SJCRH30 (cell line): ENCODE measurements at places on chromosomes 1 and 21.

DNA sequence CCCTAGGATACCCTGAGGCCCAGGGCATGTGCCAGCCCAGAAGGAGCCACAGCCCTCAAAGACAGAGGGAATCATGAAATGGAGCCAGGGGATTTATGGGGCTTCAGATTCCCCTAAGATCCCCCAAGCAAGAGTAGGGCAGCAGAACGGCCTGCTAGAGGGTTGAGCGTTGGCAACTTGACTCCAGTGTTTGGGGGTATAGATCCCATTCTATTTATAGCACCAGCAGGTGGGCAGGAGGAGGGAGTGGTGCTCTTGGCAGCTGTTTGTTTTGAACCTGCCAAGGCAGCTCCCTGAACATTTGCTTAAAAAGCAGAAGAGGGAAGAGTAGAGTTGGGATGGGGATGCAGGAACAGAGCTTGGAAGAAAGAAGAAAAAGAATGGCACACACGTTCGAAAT is 33.7 kb downstream of the GLUL start:
- DNase-seq = peak; percentile 42

DNA sequence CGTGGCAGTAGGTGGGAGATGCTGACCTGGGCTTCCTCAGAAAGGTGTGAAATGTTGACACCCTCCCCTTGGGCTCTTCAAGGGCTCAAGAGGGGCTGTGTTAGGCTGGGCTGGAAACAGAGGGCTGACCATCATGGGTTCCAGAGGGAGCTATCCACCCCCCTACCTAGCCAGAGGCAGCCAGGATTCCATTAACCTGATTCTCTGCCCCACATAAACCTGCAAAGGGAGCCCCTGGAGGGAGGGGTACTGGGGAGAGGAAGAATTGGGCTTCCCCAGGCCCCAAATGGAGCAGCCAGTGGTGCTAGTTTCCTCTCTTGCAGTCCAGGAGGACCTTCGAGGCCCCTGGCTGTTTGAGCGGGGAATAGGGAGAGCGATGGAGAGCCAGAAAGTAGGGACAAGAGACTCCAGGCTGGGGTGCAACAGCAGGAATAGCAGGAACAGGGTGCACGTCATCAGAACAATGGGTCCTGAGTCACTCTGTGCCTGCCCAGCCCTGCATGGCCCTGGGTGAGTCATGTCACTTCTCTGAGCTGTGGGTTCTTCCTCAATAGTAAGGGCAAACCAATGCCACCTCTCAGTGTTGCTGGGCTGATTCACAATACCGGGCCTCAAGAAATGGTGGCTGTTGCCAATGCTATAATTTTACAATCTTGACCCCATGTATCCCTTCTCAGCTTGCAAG is 121.2 kb downstream of the EPHB2 start:
- DNase-seq = peak; percentile 45

DNA sequence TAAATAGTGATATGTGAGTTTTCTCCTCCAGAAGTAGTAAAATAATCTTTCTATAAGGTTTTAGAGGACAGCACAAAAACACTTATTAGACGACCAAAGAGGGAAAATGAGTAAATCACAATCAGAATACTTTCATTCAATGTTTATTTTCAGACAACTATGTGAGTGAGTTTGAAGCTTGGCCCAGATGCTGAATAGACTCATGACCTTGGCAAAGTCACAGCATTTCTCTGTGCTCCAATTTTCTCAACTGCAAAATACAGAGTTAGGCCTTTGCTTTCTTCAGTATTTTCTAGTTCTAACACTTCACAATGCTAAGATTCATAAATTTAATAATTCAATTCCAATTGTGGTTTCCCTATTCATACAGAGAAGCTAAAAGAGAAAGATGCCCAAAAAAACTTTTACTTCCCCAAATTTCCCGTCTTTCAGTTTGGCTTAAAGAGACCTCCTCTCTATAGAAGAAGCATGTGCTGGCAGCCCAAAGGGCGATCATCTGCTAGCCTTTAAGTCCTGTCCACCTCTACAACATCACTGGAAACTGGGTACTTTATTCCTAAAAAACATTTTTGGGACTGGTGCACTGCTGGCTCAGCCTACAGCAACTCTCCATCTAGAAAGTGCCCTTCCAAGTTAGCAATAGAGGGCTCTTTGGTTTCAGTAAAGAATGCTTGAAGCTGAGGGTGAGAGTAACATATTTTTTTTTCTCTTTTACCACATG is 116.8 kb upstream of the GORAB start:
- no peak for DNase-seq

GRCh38 chr1:10615932-10616671 is 141.4 kb downstream of the PEX14 start:
- no peak for DNase-seq

- DNase-seq = no peak
Measured at GRCh38 chr21:37562920-37563640, 196.5 kb downstream of the DYRK1A start.

DNA sequence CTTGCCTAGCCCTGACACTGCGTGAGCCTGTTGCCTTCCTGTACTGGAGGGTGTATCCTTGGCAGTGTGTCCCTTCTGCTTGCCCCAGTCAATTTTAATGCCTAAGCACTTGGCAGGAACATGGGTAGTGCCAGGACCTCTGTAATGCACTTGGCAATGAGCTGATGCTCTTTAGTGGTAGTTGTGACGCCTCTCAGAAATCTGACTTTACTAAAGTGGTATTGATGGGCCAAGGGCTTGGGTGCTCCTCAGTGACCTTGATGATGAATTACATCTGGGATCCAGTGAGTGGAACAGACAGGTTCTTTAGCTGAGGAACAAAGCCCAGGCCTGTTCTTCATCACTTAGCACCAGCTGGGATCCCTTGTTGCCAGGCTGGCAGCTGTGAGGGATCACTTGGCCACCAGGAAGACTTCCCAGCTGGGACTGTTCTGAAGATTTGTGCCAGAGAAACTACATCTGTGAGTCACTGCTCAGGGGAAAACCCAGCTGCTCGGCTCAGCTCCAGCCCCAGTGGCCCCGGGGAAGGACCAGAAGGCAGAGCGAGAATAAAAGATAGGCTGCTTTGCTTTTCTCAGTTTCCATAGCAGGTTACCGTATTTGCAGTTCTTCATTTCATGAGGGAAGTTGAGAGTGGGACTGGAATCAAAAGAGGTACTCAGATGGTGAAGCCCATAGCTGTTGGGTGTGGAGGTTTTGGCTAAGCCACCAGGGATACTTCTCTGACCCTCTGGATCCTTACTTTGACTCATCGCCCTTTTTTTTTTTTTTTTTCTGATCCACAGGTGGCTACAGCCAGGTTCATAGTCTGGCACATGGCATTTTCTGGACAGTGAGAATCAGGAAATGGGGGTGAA is 28.5 kb upstream of the KCNA2 start:
- DNase-seq = peak; percentile 32

GRCh38 chr1:25763493-25763892 is 36.5 kb upstream of the SELENON start:
- DNase-seq = no peak

- DNase-seq = no peak
Measured at GRCh38 chr1:238681451-238681850, 704.9 kb upstream of the CHRM3 start.

DNA sequence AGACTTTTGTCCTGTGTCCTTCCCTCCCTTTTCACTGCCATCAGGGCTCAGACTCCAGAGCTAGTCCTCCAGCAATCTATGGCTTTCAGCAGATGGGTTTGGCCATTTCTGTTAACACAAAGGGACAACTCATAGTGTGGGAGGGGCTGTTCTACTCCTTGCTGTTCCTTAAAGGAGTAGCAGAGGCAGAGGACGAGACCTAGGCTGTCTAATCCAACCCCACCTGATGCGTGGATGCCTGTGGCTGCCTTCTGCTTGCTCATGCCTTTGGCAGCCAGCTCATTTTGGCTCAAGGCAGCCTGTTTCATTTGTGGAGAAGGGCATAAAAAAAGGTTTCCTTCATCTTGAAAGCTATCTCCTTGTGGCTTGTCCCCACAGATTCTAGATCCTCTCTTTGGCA is 27.0 kb downstream of the MFSD2A start:
- DNase-seq = no peak

- DNase-seq = no peak
Measured at GRCh38 chr1:53276153-53276901, 38.0 kb upstream of the MAGOH start.

- no peak for DNase-seq
Measured at GRCh38 chr1:223776075-223776814, 63.9 kb downstream of the CAPN2 start.

DNA sequence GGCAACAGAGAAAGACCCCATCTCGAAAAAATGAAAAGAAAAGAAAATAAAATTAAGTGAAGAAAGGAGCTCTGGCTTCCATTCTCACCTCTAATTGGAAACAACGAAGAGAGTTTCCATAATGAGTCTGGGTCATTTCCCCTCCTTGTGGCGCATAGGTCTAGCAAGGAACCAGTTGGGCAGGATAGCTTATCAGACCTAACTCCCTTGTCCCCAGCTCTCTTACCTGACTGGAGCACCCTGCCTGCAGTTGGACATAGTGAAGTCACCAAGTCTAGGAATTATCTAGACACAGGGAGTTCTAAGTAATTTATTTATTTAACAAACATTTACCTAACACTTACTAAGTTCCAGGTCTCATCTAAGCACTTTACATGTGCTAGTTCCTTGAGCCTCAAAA is 63.0 kb upstream of the RAB4A start:
- no peak for DNase-seq

- DNase-seq = no peak
Measured at GRCh38 chr1:169184812-169185211, 78.3 kb downstream of the ATP1B1 start.

DNA sequence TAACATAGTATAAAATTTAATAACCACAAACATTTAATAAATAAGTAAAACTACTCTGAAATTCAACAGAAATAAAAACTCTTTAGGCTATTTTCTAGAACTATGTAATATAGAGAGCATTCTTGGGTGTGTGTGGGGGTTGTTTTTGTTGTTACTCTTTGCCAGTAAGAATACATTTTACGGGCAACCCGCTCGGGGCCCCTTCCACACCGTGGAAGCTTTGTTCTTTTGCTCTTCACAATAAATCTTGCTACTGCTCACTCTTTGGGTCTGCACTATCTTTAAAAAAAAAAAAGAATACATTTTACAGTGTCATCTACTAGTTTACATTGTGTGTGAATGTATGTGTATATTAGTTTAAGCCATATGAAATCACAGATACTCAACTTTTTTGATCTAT is 16.0 kb upstream of the GIPC2 start:
- DNase-seq = no peak

DNA sequence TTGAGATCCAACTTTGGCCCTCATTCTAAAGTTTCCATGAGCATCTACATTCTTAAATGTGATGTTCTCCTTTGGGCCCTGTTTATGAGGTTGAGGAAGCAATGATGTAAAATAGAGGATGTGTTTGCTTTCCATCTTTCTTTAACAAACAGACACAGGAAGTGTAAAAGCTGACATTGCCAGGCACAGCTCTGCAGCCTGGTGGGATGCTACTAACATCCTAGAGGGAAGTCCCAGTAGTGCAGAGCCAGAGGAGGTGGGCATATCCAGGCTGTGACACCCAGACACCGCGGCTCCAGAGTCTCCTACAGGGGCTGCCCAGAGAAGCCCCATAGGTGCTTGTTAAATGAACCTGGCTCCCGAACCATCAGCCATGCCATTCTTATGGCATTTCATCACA is 16.2 kb downstream of the OLFML2B start:
- no peak for DNase-seq

DNA sequence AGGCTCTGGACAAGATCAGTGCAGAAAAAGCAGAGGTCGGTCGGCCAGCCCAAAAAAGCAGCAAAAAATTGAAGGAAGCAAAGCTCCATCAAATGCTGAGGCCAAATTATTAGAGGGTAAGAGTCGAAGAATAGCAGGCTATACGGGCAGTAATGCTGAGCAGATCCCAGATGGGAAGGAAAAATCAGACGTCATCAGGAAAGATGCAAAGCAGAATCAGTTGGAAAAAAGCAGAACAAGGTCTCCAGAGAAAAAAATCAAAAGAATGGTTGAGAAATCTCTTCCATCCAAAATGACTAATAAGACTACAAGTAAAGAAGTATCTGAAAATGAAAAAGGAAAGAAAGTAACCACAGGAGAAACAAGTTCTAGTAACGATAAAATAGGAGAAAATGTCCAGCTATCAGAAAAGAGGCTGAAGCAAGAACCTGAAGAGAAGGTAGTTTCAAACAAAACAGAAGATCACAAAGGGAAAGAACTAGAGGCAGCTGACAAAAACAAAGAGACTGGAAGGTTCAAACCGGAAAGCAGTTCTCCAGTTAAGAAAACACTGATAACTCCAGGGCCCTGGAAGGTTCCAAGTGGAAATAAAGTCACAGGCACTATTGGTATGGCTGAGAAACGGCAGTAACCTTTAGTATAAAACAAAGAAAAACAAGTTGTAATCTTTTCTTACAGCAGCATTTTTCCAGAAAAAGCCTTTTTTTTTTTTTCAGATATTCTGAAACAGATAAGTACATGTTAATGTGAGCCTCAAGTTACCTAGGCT is 75.7 kb downstream of the PHTF1 start:
- no peak for DNase-seq

- no peak for DNase-seq
Measured at GRCh38 chr1:21704145-21704544, 35.0 kb upstream of the RAP1GAP start.

DNA sequence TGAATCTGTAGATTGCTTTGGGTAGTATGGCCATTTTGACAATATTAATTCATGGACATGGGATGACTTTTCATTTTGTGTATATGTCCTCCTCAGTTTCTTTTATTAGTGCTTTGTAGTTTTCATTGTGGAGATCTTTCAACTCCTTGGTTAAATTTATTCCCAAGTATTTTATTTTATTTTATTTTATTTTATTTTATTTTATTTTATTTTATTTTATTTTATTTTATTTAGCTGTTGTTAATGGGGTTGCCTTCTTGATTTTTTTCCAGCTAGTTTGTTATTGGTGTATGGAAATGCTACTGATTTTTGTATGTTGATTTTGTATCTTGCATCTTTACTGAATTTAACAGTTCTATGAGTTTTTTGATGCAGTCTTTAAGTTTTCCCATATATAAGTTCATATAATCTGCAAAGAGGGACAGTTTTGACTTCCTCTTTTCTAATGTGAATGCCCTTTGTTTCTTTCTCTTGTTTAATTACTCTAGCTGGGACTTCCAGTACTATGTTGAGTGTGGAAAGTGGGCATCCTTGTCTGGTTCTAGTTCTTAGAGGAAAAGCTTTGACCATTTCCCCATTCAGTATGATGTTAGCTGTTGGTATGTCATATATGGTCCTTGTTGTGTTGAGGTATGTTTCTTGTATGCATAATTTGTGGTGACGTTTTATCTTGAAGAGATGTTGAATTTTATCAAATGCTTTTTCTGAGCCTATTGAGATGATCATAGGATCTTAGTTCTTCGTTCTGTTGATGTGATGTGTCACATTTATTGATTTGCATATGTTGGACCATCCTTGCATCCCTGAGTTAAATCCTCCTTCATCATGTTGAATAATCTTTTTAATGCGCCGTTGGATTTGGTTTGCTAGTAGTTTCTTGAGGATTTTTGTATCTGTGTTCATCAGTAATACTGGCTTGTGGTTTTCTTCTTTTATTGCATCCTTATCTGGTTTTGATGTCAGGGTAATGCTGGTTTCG is 14.3 kb downstream of the CEPT1 start:
- no peak for DNase-seq

DNA sequence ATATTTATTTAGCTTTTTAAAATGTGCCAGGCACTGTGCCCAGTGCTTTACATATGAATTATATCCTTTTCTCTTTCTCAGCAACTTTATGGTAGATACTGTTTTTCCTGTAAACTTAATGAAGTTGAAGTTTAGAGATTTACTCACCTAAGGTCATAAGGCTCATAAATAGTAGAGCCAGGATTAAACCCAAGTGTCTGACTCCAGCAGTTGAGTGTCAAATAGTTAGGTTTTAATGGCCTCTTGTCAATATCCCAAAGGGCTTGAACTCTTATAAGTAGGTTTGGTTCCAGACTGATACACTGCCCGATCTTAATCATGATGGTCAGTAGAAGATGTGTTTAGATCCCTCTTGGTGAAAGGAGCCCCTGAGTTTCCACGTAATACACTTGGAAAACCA is 37.8 kb downstream of the RABGAP1L start:
- no peak for DNase-seq
